HFFc6 (cell line): ENCODE measurements at places on chromosomes 12 and 14.
A peak's percentile ranks its signal among the peaks of the same experiment; 100 is the strongest.

DNA sequence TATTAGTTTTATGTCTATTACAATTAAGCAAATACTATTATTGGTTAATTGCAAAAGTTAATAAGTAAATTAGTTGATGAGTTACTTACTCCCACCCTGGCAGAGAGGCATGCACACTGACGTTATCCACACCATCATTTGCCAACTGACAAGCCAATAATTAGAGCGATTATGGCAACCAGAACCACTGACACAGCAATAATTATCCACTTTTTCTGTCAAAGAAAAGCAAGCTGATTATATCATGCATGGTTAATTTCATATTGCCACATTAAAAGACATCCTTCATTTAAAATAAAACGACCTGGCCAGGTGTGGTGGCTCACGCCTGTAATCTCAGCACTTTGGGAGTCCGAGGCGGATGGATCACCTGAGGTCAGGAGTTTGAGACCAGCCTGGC is 43.1 kb downstream of the STX2 start:
- no peak for DNase-seq

DNA sequence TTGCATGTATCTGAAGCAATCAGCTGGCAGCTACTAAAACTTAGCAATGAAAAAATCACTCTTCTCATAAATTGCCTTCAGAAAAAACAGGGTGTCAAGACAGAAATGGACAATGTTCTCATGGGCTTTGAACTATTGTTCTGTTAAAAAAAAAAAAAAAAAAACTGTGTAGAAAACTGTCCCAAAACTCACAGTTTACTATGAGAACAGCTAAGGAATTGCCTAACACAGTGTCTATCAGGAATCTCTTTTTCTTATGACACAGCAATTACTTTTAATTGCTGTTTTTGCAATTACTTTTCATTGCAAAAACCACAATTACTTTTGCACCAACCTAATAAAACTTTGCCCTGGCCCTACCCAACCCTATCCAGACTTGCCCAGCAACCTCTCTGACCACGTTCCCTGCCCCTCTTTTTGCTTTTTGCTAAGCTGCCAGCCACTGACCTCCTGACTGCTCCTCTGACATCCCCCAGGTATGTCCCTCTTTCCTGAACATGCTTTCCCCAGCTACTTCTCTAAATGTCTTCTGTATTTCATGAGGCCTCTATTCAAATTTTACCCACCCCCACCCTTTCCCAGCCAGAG is 68.0 kb upstream of the SLCO1C1 start:
- DNase-seq: no peak

DNA sequence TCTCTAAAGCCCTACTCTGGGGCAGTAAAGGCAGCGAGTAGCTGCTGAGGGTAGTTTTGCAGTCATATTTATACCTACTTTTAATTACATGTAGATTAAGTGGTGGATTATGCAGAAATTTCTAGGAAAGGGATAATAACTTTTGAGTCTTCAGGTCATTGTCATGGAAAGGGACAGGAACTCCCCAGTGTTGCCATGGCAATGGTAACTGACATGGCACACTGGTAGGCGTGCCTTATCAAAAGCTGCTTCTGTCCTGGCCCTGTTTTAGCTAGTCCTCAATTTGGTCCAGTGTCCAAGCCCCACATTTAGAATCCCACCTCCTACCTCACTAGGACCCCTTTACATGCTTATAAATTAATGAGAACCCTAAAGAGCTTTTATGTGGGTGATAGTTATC is 303.1 kb downstream of the VRK1 start:
- DNase-seq: no peak

DNA sequence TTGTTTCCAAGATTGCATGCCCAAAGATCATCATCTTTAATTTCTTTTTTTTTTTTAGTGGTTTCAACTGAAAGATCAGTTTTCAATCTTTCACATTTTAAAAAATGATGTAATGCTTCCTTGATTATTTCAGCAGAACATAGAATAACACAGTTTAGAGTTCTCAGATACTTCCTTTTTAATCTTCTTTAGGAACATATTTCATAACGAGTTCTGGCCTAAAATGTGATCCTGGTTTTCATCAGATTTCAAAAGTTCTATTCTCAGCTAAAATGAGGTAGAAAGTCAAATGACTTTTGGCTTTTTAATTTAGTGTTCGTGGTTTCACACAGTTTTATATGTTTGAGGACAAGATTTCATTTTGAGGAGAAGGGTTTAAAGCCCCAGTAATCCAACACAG is 40.0 kb upstream of the NR1H4 start:
- DNase-seq: no peak

DNA sequence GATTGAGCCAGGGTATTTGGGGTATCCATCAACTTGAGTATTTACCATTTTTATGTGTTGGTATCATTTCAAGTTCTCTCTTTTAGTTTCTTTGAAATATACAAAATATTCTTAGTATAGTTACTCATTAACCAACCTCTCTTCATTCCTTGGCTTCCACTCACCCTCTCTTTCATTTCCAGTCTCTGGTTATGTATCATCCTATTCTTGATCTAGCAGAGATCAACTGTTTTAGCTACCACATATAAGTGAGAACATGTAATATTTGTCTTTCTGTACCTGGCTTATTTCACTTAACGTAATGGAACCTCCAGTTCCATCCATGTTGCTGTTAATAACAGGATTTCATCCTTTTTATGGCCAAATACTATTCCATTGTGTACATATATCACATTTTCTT is 86.9 kb downstream of the DACT1 start:
- no peak for DNase-seq

DNA sequence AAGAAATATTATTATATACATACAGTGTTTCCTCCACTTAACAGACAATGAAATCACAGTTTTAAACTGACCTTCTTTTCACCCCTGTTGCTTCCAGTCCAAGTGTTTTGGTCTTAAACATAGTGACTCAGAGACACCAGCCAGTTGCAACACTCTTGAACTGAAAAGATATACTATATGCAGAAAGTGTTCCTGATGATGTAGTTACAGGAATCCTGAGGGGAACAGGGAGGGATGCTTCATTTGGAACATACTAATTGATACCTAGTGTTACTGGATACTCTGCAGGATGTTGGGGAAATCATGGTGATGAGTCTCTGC is 420.8 kb downstream of the CCDC91 start:
- DNase-seq: peak; percentile 22

DNA sequence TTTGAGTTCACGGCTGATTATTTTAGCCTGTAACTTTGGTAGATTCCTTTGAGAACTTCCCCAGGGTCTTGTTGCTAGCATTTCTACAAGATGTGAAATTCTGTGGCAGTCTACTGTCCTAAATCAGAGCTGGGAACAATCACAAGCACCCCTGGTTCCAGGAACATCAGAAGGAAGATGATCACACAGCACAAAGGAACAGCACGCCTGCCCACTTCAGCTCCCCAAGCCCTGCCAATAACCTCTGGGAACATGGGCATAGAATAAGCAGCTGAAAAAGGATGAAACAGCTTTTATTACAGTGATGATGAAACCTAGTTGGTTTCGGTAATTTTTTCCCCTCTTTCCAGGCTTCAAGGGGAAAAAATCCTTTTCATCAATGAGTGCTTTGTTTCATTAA is 12.3 kb downstream of the GPR19 start:
- no peak for DNase-seq

DNA sequence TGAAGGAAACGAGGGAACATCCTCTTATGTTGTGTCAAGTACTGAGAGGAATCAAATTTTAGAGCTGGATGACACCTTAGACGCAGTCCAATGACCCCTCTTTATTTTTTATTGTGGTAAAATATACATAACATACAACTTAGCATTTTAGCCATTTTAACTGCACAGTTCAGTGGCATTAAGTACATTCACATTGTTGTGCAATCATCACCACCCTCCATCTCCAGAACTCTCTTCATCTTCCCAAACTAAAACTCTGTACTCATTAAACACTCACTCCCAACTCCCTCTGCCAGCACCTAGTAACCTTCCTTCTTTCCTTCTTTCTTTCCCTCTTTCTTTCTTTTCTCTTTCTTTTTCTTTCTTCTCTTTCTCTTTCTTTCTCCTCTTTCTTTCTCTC is 97.2 kb upstream of the SLC24A4 start:
- DNase-seq: no peak

DNA sequence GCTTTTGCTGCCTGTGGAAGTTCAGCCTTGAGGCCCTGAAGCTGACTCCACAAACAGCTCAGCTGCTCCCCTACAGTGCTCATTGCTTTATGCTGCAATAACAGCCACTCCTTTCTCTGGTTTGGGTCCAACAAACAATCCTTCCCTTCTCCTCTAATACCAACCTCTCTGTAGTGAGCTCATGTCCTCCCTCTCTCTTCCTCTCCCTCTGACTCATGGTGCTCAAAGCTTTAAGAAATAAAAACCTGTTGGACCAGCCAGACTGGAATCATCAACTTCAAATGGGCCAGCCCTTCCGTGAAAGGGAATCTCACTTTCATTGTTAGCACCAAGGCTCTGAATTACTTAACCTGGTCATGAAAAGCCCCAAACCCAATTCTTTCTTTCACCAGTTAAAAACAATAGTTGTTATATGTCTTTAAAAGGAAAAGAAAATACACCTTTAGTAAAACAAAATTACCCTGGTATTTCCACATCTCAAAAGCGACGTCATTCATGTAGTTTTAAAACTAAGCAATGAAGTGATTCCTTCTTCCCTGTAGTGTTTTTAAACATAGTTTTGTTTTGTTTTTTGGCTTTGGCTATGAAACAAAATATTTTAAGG is 126.4 kb downstream of the DUSP6 start:
- DNase-seq: peak; percentile 81

DNA sequence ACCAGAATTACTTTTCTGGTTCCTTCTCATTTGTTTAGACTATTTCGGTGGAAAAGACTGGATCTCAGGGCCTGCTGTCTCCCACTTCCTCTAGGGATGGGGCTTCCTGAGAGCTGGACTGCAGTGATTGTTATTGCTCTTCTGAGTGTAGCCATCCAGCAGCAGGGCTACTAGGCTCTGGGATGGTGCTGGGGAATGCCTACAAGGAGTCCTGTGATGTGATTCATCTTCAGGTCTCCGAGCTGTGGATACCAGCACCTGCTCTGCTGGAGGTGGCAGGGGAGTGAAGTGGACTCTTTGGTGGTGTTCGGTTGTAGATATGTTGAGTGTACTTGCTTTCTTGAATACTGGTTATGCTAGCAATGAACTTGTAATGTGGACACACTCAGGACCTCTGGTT is 42.7 kb downstream of the AEBP2 start:
- DNase-seq: no peak

- DNase-seq: no peak
These were observed 56.2 kb downstream of the CRADD start for GRCh38 chr12:93733358-93733757.

- DNase-seq: no peak
These were observed 1080.3 kb downstream of the GALC start for GRCh38 chr14:86912709-86913108.

DNA sequence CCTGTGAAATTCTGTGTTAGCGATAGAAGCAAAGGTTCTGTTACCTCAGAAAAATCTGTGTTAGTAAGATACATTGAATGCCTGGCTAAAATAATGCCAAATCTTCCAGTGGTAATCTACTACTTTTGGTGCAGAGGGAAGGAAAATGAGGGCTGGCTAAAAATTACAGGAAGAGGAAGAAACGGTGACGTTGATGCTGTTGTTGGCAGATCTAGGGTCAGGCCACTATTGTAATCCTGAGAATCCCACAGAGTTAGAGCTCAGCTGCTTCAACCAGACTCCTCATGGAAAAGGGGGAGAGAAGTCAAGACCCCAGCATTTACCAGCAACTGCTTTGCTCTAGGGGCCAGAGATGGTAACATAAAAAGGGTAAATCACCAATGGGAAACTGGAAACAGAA is 145.1 kb downstream of the PPM1H start:
- DNase-seq: no peak

DNA sequence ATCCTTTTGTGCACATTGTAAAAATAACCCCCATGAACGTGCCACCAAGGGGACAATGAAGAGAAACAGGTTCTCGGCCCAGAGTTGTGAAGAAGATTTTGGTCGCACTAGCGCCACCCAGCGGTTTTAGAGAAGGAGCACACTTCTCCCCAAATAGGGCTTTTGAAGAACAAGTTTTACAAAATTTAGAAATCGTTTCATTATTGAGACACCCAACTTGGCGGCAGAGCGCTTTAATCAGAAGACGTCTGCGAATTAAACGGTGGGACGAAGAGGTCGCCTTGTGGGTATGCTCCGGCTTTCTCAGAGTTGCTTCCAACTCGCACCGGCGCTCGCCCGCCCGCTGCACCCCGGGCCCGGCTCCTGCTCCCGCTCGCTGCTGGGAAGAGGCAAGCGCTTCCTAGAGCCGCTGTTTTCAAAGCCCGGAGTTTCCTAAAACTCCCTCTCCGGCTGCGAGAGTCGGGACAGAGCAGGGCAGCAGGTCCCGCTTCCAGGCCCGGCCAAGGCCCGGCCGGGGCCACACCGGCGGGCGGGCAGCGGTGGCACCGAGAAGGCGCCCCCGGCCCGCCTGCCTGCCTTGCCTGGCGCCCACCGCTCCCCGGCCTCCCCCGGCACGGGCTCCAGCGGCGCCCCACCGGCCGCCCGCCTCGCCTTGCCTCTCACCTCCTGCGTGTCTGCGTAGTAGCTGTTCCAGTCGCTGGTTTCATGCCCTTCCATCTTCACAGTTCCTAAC is 645 bp downstream of the FOXA1 start:
- peak; percentile 68 for DNase-seq

DNA sequence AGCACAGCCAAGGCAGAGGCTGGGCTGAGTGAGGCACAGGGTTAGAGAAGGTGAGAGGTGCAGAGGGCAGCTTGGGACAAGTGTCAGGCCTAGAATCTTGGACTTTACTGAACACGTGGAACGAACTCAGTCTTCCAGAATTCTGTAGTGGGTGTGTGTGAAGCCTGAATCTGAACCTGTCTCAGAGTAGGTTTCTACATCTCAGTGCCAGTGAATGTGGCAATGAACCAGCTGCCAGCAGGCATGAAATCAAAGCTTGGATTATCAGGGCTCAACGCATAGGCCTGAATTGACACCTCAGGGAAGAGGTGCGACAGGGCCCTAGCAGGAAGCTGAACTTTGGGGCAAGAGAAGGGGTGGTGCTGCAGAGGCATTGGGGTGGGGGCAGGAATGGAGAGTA is 104.6 kb downstream of the SAMD4A start:
- DNase-seq: no peak

DNA sequence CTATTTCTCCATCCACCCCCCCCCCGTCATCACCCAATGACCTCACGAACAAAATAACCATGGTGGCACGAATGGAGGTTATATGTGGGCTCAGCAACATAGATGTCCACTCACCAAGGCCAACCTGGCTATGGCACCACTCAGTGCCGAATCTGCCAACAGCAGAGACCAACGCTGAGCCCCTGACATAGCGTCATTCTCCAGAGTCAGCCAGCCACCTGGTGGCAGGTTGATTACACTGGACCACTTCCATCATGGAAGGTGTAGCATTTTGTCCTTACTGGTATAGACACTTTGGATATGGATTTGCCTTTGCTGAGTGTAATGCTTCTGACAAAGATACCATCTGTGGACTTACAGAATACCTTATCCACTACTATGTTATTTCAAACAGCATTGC is 24.2 kb upstream of the DYRK2 start:
- no peak for DNase-seq
